H1 (cell line): ENCODE measurements at places on chromosomes 13 and 19.

GRCh38 chr13:98315902-98316301 lies 138.8 kb upstream of the RNF113B start:
- DNase-seq: no peak

- DNase-seq: no peak
Measured at GRCh38 chr13:49292742-49293486, 45.2 kb downstream of the CDADC1 start.

DNA sequence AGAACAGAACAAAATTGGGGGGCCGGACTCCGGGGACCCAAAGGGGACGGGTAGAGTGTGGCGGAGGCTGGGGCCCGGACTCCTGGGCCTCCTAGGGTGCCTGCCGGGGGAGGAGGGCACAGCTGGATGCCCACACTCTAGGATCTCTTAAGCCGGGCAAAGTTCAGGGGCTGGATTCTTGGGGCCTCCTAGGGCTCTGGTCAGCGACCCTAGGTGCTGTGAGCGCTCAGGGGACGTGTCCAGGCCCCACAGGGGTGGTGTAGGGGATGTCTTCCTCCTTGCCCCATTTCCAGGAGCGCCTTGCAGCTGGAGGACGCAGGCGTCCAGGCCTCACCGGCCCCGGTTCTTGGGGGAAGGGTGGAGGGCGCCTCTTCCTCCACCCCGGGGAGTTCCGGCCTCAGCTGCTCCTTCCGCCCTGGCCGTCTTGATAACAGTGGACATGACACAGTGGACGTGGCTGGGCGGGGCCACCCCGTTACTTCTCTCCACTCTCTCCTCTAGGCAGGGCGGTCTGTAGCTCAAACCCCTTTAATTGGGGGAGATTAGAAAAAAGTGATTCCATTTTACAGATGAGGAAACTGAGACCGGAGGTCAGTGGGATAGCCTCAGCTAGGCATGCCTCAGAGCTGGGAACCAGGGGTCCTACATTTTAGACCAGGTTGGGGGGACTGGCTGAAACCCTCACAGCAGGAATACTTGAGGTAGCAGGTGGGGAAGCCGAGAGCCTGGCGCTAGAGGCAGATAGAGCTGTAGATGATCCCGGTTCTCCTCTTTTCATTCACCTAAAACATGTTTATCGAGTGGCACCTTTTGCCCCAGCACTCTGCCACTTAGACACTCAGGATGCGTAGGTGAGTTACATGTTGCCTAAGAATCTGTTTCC lies 705 bp downstream of the STXBP2 start:
- DNase-seq: no peak

DNA sequence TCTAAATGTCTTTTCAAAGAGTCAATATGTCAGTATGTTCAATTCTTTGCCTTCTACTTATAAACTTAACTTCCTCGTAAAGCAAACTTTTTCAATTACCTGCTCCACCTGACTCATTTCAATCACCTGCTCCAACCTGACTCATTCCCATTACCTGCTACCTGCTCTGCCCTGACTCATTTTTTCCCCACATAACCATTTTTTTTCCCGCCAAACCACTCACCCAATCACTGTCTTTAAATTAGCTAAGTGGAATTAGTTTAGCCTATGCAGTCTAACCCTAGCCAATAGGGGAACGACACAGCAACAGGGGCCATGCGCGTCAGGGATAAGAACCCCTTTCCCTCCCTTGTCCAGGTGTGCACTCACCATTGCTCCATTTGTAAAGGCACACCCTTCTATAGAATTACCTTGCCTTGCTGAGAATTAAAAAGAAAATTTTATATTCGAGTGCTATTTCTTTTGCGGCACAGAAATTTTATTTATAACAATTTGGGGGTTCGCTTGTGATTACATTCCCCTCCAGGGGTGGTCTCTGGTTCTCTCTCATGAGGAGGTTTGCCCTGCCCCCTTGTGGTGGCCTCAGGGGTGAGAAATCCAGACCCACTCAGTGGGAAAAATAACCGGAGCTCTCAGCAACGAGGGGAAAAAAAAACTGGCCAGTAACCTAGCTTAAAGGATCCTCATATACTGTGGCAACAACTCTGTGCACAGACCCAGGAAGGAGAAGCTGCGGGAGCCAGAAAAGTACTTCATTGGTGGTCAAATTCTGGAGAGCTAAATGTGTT lies 193.1 kb downstream of the ZNF486 start:
- no peak for DNase-seq

GRCh38 chr19:30158067-30158892 lies 213.9 kb upstream of the ZNF536 start:
- no peak for DNase-seq

DNA sequence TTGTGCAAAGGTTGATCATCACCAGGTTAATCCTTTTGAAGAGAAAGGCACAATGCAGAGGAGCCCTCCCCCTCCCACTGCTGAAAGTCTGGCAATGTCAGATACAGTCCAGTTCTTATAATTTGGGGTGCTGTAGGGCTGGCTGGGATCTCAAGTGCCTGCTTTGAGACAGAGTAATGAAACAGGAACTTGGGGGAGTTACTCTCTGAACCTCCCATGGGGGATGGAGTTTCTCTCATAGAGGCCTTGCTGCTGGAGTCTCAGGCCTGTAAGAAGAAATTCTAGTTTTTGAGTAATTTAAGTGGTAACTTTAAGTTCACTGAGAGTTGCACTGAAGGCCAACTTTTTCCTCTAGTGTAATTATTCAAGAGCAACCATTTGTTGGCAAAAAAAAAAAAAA lies 410.5 kb downstream of the KCNRG start:
- DNase-seq: no peak

- no peak for DNase-seq
Measured at GRCh38 chr13:37736045-37736444, 133.5 kb downstream of the TRPC4 start.
